ENCODE measurements at places on chromosomes 13 and 19.

GRCh38 chr13:35618565-35619083, 142.1 kb upstream of the MAB21L1 start:
- DNase-seq, result no peak

DNA sequence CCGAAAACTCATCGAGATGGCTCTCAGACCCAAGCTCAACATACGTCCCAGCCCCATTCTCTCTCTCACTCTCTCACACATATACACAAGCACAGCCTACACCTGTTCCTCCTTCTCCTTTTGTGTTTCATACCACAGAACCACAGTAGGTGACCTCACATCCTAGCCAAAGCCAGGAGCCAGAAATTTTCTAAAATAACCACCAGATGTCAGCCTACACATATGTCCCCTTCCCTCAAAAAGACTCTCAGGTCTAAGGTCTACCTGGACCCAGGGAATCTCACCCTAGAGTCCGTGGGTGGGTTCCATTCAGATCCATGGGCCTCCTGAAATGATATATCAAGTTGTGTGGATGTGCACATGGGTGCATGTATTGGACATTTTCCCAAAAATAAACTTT, 104.2 kb upstream of the IPO5 start:
- no peak for DNase-seq

- DNase-seq, result no peak
Observed at GRCh38 chr13:59754411-59754810, 409.3 kb downstream of the DIAPH3 start.

- no peak for DNase-seq
Observed at GRCh38 chr13:39410096-39410901, 192.7 kb downstream of the LHFPL6 start.

- no peak for DNase-seq
Observed at GRCh38 chr13:33078263-33078662, 62.0 kb downstream of the KL start.

DNA sequence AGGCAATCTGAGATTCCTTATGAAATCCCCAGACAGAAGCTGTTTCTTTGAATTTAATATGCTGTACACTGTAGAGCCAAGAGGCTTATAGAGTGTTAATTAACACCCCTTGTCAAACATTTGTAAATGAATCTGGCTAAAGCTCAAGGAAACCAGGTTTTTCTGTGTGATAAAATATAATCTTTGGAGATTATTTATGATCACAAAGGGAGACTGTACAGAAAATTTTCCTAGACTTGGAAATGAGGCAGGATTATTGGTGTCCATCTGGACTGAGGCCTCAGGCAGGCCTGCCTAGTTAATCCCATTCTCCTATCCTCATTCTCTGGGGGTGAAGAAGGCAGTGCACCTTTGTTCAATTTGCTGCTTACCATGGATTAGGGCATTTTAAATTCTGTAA, 17.8 kb downstream of the KL start:
- DNase-seq, result no peak

DNA sequence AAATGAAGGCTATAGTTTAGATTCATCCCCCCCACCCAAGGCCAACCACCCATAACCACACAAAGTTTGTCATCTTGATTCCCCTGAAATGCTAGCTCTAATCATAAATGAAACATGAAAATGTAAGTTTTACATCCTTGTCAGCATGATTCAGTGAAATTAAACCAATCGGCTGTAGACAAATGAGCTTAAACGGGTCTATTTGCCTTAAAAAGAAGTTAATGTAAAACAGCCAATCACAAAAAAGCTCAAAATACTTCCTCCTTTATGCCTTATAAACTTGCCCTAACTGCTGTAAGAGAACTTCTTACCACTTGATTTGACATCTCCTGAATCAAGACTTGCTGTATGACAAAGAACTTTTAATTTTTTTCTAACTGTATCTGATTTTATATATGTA, 34.5 kb upstream of the MRI1 start:
- no peak for DNase-seq

DNA sequence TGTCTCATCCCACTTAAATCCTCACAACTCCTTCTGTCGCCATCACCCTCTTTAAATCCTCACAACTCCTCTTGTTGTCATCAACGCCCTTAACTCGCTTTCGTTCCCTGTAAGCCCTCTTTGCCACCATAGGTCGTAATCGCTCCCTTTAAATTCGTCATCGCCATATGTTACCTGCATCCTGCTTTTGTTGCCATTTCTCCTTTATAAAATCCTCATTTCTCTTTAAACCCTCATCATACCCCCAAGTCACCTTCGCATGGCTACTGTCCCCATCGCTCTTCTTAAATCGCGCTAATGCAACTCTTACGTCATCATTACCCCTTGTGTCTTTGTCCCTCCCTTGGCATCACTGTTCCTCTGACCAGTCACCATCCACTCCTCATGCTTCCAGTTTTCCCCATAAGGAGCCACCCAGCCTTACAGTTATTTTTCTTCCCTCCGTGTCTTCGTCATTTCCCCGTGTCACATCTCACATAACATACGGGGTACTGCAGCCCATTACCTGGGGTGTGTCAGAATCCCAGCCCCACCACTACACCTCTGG, 539 bp downstream of the PLD3 start:
- DNase-seq, result no peak

GRCh38 chr13:75124415-75124814, 357.6 kb downstream of the TBC1D4 start:
- no peak for DNase-seq

GRCh38 chr13:48656608-48657007, 2.9 kb downstream of the CYSLTR2 start:
- no peak for DNase-seq

DNA sequence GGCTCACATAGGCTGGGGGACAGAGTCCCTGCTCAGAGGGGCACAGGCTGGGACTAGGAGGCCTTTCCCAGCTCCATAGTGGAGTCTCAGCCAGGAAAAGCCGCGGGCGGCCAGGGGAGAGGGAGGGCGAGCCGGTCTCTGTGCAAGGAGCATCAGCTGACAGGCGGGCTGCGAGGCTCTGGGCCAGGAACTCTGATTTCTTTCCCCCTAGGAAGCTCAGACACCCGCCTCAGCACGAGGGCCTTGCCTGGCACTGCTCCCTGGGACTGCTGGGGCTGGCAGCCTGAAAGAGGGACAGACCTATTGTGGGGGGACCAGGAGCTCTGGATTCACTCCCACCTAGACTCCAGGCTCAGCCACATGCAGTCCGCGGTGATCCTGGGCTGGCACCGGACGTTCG, 2.2 kb upstream of the PLK5 start:
- DNase-seq, result no peak

GRCh38 chr13:41791056-41791455, 169.9 kb downstream of the VWA8 start:
- DNase-seq, result no peak

DNA sequence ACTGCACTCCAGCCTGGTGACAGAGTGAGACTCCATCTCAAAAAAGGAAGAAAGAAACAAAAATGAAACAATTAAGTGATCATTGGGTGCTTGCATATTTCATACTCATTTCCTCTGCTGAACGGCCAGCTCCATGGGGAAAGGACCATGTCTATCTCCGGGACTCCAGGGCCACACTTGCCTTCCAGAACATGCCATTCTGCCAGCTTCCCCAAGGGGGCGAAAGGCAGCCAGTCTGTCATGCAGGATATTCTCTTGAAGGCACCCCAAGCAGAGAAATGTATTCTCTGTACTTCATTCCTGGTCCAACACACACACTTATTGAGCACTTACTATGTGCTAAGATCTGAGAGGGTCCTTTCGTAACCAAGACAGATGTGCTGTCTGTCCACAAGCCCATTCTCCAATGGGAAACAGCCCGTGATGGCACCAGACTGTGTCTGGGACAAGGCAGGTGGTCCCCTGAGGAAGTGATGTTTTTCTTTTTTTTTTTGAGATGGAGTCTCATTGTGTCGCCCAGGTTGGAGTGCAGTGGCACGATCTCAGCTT, 10.2 kb upstream of the CARM1 start:
- DNase-seq, result no peak

- DNase-seq, result no peak
Observed at GRCh38 chr13:84870190-84870589, 929.0 kb downstream of the SLITRK6 start.

- DNase-seq, result no peak
Observed at GRCh38 chr13:109869312-109870237, 83.2 kb upstream of the IRS2 start.

- DNase-seq, result peak; percentile 58
Observed at GRCh38 chr19:35267818-35268535, 785 bp upstream of the USF2 start.

GRCh38 chr19:49442771-49443365, 1.5 kb upstream of the SLC17A7 start:
- peak; percentile 43 for DNase-seq

GRCh38 chr13:111325941-111326620, 5.6 kb downstream of the TEX29 start:
- no peak for DNase-seq

- DNase-seq, result no peak
Observed at GRCh38 chr19:8323781-8324185, 2.5 kb downstream of the RPS28 start.

DNA sequence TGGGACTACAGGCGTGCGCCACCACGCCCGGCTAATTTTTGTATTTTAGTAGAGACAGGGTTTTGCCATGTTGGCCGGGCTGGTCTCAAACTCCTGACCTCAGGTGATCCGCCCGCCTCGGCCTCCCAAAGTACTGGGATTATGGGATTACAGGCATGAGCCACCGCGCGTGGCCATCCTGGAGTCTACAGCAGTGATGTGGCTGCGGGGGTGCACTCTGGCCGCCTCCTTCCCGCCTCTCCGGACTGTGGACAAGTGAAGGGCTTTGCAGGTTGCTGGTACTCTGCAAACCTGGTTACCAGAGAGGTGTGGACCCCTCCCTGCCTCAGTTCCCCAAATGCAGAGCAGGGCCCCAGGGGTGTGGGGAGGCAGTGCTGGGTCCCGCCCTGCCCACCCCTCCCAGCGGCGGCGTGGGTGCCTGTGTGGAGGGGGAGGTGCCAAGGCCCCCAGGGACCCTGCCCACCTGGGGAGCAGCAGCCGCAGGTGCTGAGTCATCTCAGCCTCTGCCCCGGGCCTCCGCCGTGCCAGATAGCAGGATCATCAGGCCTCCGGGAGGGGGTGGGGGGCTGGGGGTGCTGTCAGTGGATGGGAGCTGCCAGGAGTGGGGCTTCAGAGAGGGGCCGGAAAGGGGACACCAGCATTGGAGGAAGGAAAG, 23.1 kb downstream of the ARID3A start:
- DNase-seq, result no peak

DNA sequence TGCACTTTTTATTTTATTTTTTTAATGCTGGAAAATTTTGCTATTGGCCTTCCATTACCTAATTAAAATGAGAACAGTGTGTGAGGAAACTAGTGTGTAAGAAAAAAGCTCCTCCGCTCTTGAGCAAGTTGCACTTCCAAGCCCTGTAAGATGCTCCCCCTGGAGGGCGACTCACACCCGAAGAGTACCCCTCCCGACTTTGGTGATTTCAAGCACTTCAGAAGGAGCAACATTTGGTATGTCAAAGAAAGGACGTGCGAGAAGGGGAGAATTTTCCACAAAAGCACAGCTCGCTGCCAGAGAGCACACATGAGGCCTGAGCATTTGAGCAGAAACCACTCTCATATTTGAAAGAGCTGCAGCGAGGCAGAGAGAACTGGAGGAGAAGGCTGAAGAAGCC, 504.4 kb downstream of the FGF9 start:
- DNase-seq, result no peak

- DNase-seq, result no peak
Observed at GRCh38 chr13:102915393-102915930, 69.6 kb downstream of the ERCC5 start.

Measured in T-helper 9 cell (primary cell).